ENCODE measurements at places on chromosomes 3 and 15.
A peak's percentile ranks its signal among the peaks of the same experiment; 100 is the strongest.

DNA sequence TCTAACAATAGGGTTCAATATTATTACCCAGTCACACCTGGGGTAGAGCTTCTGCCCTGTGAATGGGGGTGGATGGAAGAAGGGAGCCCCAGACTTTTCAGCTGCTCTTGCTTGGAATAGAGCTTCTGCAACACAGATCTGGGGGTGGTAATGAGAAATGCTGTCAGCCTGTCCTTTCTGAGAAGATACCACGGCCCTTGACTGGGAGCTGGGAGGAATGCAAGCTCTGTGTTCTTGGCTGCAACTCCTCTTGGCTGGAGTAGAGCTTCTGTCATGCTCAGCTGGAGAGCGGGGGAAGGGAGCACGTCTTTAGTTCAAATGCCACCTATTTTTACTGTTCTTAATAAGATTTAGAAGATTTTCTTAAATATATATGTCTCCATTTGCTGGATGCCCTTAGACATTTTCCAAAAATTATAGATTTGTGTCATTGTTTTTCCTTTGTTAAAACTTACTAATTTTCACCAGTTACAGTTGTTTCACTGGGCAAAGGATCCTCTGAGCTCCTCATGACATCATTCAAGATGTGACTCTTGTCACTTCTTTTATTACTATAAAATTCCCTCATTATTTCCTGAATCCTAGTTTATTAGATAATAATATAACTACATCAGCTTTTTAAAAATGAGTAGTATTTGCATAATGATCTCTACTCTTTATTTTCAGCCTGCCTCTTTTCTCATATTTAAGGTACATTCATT is 180.0 kb upstream of the TGFBR2 start:
- DNase-seq, result peak; percentile 64

- DNase-seq, result no peak
These were observed 23.7 kb downstream of the PRR23E start for GRCh38 chr3:127216415-127217261.

DNA sequence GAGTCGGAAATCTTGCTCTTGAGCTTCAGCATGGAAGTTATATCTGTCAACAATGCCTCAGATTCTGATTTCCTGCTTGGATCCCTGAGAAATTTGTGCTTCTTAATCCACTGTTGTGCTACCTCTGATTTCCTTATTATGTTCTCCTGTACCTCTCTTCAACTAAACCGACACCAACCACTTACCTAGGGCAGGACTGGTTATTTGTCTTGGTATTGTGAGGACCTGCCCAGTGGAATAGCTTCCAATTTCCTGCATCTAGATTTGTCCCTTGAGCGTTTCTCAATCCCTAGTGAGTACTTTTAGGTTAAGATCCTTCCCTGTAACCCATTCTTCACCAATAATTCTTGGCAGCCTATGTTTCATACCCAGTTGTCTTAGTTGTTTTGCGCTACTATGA is 720.5 kb upstream of the ZNF385D start:
- no peak for DNase-seq

- peak; percentile 66 for DNase-seq
These were observed 195.2 kb upstream of the DPPA4 start for GRCh38 chr3:109532257-109533216.

GRCh38 chr15:85718271-85718971 is 76.3 kb downstream of the KLHL25 start:
- no peak for DNase-seq

DNA sequence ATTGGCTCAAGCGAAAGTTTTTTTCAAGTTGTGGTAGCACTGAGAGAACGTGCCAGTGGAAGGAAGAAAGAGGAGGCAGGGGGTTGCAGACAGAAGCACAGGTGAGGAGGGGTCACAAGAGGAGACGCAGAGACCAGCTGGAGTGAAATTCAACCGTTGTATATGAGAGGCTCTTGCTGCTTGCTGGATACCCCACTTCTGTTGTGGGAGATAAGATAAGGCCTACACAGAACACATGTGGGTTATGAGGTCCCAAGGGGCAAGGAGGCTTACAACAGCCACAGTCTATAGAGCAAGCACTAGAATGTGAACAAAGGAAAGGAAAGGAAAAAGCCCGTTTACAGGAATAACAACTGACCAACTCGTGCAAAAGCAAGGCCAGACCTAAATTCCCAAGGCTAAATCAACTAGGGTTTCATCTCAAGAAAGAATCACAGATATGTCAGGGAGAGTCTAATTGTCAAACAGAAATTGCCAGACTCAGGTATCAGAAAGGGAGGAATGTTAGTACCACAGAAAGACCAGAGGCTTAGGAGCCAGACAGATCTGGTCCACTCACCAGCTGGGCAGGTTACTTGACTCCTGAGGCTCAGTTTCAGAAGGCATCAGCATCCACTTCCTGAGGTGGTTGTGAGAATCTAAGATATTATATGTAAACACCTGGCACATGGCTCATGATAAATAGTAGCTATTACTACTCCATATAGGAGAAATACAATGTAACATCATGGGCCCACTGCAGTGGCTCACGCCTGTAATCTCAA is 60.9 kb downstream of the MSL2 start:
- DNase-seq, result no peak

GRCh38 chr3:7812490-7812889 is 689.1 kb upstream of the LMCD1 start:
- DNase-seq, result no peak

DNA sequence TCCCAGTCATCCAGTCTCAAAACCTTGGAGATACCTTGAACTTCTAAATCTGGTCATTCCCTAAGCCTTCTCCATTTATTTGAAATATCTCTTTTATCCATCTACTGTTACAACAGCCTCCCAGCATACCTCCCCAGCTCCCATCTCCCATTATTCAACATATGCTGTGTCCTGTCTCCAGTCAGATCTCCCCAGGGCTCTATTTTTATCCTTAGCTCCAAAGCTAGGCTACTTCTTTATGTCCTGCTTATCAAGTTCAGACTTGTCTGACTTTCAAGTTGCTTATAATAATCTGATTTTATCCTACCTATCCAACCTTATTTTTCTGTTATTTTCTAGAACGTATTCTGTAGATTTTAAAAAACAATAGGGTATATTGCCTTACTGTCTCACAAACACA is 44.2 kb downstream of the IQGAP1 start:
- no peak for DNase-seq

DNA sequence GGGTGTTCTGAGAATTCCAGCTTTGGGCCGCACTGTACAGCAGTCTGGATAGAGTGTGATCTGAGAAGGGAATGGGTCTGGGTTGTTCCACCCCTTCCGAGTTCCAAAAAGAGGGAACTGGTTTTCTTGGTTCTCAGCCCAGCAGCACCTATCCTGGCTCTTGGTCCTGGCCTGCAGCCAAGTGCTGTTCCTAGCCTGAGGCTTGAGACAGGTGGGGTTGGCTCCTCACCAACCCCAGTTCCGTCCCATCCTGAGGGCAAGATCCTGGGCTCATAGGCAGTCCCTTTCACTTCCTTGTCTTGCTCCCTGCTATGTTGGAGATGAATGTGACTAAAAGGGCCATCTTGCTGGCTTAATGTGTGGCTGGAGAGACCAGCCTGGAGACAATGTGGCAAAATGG is 15.2 kb downstream of the IVD start:
- no peak for DNase-seq
